ENCODE measurements at places on chromosomes 5 and 9. TPM values are rescaled to one million over a fixed set of nuclear protein-coding genes. Genes with fewer than 3 reads are reported as not detected.

RAPGEF6 gene
- 7.4 TPM for total RNA-seq

GRCh38 chr9:113990975-113991471 lies 87.1 kb downstream of the AMBP start:
- DNase-seq = no peak

GRCh38 chr5:80740999-80741398 lies 86.2 kb upstream of the DHFR start:
- DNase-seq = no peak

DNA sequence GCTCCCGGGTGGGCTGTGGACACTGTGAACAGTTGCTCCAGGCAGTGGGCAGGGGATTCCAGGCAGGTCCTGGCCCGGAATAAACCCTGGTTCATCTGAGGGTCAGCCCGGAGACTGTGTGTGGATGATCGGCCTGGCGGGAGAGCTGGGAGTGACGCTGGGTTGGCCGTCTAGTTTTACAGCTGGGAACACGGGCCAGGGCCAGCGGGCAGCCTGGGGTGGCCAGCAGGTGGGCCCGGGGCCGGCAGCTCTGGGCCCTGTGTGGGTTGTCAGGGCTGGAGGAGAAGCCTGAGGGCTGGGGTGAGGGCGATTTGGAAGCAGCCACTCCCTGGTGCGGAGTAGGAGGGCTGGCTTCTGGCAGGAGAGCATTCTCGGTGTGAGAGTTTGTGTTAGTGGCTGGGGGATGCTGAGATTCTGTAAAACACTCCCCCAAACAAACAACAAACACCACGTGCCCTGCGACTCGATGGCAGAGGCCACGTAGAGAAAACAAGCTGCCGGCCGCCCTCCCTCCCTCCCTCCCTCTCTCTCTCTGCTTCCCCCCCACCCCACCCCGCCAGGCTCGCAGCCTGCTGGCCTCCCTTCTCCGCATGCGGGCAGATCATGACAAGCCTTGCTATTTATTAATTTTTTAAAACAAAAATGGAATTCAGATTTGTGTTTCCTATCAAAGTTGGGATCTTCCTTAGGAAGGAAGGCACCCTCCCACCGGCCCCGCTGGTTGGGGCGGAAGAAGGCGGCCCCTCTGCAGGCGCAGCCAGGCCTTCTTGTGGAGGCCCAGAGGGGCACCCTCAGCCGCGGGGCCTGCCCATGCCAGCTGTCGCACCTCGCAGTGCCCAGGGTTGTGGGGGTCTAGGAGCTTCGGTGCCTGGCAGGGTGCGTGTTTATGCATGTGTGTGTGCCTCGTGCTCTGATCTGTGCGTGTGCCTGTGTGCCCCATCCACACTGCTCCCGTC lies 49.5 kb downstream of the RXRA start:
- peak; percentile 37 for DNase-seq

GRCh38 chr9:76297721-76298239 lies 96.4 kb downstream of the RFK start:
- DNase-seq = no peak
